Umbilical cord (tissue), 2 donors: ENCODE measurements at places on chromosomes 1 and 21. TPM values are rescaled to one million over a fixed set of nuclear protein-coding genes. Genes with fewer than 3 reads are reported as not detected.

The LCE6A gene
- not detected for total RNA-seq

The SEMA4A gene
- 11.8 TPM for total RNA-seq

The CRB1 gene
- total RNA-seq: 14.2 TPM

The DPYD gene
- total RNA-seq: 24.1 TPM

The IFI16 gene
- 24.8 TPM for total RNA-seq

The AMY1A gene
- 0.48 TPM for total RNA-seq

The SHCBP1L gene
- not detected for total RNA-seq

The SLC5A9 gene
- 1.9 TPM for total RNA-seq

The OR2M3 gene
- 1.2 TPM for total RNA-seq

The BACE2 gene
- 37.3 TPM for total RNA-seq

The SLC35F3 gene
- total RNA-seq: 0.24 TPM

The BEST4 gene
- 0.48 TPM for total RNA-seq

The OBSCN gene
- 23.1 TPM for total RNA-seq

The LIPI gene
- total RNA-seq: not detected

The ZNF648 gene
- total RNA-seq: not detected

The MRPL37 gene
- total RNA-seq: 16.9 TPM

The CCDC30 gene
- total RNA-seq: 7.5 TPM

The KCNJ15 gene
- 4.8 TPM for total RNA-seq

The MMP23B gene
- total RNA-seq: 249 TPM

The OR2L3 gene
- 3.6 TPM for total RNA-seq

The PRAMEF33 gene
- not detected for total RNA-seq

The CENPF gene
- total RNA-seq: 16.9 TPM

The CELA3A gene
- not detected for total RNA-seq

The RGS2 gene
- total RNA-seq: 294 TPM

The GNG4 gene
- total RNA-seq: 1.9 TPM

The TFF2 gene
- total RNA-seq: not detected

The KCNE2 gene
- 0.72 TPM for total RNA-seq

The NES gene
- 19.0 TPM for total RNA-seq

The FHL3 gene
- 25.0 TPM for total RNA-seq

The JMJD4 gene
- total RNA-seq: 40.4 TPM

The CNST gene
- 21.2 TPM for total RNA-seq

The HAO2 gene
- total RNA-seq: not detected

The LHX8 gene
- 1.7 TPM for total RNA-seq

The SPATA46 gene
- not detected for total RNA-seq

The KCNJ10 gene
- 4.6 TPM for total RNA-seq

The DNAI4 gene
- total RNA-seq: 38.5 TPM

The CYP4Z1 gene
- not detected for total RNA-seq

The TMPRSS15 gene
- total RNA-seq: 2.6 TPM

The RBP7 gene
- total RNA-seq: not detected

The TMEM52 gene
- not detected for total RNA-seq

The GOLT1A gene
- not detected for total RNA-seq

The TXNIP gene
- 547 TPM for total RNA-seq

The MTMR11 gene
- 14.2 TPM for total RNA-seq
